ENCODE measurements at places on chromosomes 12 and 14.

GRCh38 chr14:58746701-58747100 is 108.9 kb downstream of the DACT1 start:
- no peak for DNase-seq

DNA sequence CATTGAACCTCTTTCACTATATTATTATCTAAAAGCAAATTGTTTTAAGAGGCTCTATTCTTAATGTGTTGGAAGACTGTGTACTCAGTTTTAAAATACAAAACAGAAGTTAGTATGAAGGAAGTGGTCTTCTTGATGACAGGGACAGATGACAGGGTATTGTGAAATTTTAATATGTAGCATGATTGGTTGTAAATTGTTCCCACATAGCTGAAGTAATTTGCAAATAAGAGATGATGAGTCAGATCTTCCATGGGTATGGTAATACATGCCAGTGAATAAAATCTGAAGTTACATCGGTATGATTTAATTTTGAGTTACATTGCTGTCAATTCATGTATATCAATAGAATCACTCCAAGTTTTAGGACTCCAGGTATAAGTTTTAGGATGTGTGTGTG is 454.8 kb downstream of the AEBP2 start:
- no peak for DNase-seq

GRCh38 chr14:20376071-20376588 is 32.7 kb downstream of the PARP2 start:
- DNase-seq: no peak

GRCh38 chr14:105864651-105865265 is 338.4 kb downstream of the TMEM121 start:
- DNase-seq: no peak

- no peak for DNase-seq
Observed at GRCh38 chr14:72755766-72756165, 138.1 kb downstream of the DPF3 start.

GRCh38 chr14:80419345-80419744 is 208.0 kb upstream of the DIO2 start:
- no peak for DNase-seq

DNA sequence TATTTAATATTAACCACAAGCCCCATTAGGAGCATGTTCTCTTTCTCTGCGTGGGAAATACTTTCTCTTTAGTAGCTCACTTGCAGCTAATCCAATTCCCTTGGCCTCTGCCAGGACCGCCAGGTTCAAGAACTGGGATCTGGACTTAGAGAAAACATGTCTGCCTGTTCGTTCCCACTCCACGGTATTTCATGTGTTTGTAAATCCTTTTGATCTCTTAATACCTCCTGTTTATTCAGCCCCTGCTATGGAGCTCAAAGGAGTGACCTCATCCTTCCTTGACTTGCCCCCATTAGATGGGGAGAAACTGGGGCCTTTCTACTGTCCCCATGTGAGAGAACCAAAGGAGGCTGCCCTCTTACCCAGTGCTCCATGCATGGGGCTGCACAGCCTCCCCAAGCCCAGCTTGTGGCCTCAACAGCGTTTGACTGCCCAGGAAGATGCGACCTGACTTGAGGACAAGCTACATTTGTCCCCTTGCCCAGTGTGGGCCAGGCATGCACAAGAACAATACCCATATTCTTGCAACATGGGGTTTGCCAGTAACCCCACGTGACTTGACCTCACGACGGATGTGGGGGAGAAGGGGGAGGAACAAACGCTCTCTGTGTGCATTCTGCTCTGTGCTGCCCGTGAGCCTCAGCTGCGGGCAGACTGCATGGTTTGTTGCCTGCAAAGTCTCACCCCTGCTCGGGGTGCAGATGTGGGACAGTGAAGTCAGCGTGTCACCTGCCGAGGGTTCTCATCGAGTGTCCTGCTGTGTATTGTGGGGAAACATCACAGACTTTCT is 30.3 kb downstream of the CD9 start:
- DNase-seq: peak; percentile 77

GRCh38 chr12:64001439-64001838 is 156.9 kb downstream of the SRGAP1 start:
- DNase-seq: no peak

DNA sequence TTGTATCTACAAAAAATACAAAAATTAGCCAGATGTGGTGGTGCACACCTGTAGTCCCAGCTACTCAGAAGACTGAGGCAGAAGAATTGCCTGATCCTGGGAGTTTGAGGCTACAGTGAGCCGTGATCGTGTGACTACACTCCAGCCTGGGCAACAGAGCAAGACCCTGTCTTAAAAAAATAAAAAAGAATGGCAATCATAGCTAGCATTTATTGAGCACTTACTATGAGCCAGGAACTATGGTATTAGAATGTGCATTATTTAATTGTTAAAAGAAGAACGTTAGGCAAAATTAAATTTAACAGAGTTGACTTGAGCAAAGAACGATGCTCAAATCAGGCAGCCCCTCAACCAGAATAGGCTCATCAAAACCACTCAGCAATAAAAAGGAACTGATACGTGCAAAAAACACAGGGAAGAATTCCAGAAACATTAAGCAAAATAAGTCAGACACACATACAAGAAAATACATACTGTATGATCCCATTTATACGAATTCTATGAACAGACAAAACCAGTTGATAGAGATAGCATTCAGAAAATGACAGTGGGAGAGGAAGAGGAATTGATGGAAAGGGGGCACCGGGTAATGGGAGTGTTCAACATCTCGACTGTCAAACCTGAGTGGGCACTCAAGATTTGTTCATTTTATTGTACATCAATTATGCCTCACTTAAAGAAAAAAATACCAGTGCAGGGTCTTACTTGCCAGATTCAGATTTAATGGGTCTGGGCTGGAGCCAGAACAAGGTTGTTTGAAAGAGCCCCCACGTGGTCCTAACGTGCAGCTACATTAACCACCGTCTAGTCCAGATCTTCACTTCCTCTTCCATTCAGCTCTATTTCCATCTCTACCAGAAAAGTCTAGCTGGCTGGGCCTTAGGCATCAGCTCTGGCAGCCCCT is 8.0 kb downstream of the SCNN1A start:
- no peak for DNase-seq

- DNase-seq: no peak
Observed at GRCh38 chr14:38137005-38137404, 70.7 kb upstream of the SSTR1 start.

GRCh38 chr12:6192604-6193380 is 7.4 kb upstream of the CD9 start:
- no peak for DNase-seq

- DNase-seq: no peak
Observed at GRCh38 chr12:9380650-9381049, 172.5 kb upstream of the PZP start.

DNA sequence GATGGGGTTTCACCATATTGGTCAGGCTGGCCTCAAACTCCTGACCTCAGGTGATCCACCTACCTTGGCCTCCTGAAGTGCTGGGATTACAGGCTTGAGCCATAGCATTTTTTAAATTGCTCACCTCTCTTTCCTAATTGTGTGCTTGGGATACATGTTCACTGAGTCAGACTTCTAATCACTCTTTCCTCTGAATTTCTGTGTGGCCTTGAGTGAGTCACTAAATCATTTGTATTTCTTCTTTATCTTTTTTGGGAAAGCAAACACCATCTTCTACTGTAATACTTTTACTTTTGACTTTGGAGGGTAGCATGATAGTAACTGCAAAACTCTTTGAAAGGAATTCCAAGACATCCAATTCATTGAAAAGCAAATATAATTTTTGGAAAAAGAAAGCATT is 60.8 kb downstream of the FLRT2 start:
- no peak for DNase-seq

DNA sequence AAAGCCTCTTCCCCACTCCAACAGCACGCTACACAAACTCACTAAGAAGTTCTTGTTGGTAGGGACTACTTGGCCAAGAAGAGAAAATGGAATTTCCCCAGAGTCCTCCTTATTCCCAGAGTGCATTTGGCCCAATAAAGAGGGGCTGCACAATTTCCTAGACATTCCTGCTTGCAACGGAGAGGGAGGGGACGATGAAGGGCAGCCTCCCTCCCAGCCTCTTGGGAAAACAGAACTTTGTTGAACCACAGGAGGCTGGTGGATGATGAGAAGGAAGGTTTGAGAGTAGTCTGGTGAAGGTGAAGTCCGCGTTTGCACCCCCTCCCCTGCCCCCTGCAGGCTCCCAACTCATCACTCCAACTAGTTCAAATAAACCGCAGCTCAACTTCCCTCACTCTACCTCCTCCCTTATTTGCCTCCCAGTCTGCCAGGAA is 19.1 kb upstream of the TBX3 start:
- DNase-seq: no peak

DNA sequence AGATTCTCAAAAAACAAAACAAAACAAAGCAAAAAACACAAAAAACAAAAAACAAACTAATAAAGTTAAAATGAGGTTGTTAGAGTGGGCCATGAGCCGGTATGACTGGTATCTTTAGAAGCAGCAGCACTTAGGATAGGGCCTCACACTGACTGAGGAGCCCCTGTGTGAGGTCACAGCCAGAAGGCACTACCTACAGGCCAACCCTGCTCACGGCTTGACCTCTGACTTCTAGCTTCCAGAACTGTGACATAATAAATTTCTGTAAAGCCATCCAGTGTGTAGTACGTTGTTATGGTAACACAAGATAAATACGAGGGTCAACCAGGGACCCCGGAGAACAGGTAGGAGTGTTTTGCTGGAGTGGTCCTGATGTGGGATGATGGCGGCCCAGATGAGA is 629.6 kb downstream of the VRK1 start:
- no peak for DNase-seq

GRCh38 chr14:93120517-93120916 is 4.8 kb upstream of the ITPK1 start:
- DNase-seq: no peak

DNA sequence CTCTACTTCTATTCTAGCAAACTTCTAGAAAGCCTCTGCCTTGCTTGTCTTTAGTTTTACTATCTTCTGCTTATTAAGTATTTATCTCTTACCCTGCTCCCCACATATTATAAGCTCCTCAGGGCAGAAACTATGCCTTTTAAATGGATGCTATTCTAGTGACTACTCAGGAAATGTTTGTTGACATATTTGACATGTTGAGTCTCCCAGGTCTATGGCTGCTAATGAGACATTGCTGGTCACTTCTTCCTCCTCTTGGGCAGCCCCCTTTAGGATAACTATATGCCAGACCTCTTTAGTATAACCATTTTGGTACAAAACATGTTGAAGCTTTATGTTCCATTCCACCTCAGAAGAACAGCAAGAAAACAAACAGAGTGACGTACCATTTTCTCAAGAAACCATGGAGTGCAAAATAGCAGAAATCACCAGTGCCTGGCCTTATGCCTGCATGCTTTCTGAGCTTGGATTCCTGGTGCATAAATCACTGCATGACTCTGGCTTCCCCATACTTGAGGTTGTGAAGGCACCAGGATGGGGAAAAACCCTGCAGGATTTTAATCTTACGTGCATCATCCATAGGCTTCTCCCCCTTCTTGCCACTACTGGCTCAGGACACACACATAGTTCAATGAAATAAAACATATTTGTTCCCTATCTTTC is 202.6 kb downstream of the TMX1 start:
- no peak for DNase-seq

DNA sequence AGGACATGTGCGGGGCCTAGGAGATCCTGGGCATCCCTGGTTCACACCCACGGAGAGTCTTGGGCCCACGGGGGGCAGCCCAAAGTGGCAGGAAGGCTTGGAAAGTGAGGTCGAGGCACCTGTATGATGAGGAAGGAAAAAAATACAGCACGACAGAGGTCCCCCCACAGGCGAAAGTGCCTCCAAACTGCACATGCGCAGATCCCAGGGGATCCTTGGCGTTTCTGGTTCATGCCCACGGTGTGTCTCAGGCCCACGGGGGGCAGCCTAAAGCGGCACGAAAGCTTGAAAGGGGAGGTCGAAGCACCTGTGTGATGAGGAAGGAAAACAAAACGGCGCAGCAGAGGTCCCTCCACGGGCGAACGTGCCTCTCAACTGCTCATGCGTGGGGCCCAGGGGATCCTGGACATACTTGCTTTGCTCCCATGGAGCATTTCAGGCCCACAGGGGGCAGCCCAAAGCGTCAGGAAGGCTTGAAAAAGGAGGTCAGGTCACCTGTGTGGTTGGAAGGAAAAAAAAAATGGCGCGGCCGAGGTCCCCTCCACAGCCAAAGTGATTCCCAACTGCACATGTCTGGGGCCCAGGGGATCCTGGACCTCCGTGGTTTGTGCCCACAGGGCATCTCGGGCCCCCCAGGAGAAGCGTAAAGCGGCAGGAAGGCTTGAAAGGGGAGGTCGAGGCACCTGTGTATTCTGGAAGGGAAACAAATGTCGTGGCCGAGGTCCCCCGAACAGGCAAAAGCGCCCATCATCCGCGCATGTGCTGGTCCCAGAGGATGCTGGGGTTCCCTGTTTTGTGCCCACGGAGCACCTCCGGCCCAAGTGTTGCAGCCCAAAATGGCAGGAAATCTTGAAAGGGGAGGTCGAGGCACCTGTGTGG is 582.6 kb downstream of the ALG10 start:
- DNase-seq: no peak

DNA sequence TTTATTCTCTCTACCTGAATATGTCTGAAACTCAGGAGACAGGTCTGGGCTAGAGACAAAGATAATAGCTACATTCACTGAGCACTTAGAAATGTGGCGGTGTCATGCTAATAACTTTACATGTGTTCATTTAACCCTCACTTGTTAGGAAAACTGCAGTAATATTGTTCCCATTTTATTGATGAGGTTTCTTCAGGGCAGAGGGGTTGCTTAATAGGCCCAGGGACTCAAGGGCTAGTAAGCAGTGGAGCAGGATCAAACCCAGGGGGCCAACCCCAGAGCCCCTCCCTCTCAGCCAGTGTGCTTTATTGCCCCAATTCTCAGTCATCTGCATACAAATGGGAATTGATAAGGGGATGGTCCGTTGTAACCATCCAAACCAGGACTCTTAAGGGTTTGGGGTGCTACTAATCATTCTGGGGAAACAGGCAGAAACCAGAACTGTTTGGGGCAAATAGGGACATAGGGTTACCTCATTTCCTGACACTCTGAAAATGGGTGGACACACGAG is 142.8 kb upstream of the AMIGO2 start:
- DNase-seq: no peak

DNA sequence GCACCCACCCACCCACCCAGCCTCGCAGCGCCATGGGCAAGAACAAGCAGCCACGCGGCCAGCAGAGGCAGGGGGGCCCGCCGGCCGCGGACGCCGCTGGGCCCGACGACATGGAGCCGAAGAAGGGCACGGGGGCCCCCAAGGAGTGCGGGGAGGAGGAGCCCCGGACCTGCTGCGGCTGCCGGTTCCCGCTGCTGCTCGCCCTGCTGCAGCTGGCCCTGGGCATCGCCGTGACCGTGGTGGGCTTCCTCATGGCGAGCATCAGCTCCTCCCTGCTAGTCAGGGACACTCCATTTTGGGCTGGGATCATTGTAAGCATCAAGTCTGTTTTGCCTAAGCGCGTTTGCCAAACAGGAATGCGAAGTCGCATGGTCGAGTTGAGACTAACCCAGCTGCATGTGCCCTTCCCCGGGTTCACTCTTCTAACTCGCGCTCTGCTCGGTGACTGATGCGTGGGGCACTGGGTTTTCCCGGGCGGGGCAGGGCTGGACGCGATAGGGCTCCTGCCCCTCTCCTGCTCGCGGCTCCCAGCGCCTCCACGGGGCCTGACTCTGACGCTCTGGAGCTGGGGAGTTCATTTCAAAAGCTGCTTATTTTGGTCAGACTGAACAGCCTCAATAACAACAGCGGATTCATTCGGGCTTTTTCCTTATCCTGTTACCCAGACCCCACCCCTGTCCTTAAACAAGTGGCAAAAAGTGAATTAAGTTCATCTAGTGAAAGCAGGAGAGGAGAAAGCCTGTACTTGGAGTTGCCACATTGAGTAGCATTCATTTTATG is 458 bp downstream of the SSPN start:
- peak; percentile 7 for DNase-seq

Data from thymus (tissue), 14 donors.